ENCODE measurements at places on chromosomes 7 and 10.

- no peak for DNase-seq
These were observed 83.5 kb downstream of the TNS3 start for GRCh38 chr7:47498229-47499056.

DNA sequence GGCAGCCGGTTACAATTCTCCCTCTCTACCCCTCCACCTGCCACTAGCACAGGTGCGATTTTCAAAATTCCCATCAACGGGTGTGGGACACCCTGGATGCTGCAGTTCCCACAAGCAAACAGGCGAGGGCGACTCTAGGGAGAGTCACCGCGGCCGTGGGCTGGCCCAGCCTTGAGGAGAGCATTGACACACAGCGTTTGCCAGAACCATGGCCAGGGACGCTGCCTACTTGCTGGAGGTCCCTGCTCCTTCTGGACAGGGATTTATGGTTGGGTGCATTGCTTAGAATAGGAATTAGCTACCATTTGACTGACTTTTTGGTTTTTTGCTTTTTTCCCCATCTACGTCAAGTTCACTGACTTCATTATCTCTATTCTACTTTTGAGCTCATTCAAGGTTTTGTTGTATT, 19.0 kb upstream of the CLDN4 start:
- peak; percentile 16 for DNase-seq

GRCh38 chr7:119935418-119936025, 337.5 kb upstream of the KCND2 start:
- no peak for DNase-seq

- DNase-seq = no peak
These were observed 349.5 kb downstream of the TYW1 start for GRCh38 chr7:67346126-67346525.

DNA sequence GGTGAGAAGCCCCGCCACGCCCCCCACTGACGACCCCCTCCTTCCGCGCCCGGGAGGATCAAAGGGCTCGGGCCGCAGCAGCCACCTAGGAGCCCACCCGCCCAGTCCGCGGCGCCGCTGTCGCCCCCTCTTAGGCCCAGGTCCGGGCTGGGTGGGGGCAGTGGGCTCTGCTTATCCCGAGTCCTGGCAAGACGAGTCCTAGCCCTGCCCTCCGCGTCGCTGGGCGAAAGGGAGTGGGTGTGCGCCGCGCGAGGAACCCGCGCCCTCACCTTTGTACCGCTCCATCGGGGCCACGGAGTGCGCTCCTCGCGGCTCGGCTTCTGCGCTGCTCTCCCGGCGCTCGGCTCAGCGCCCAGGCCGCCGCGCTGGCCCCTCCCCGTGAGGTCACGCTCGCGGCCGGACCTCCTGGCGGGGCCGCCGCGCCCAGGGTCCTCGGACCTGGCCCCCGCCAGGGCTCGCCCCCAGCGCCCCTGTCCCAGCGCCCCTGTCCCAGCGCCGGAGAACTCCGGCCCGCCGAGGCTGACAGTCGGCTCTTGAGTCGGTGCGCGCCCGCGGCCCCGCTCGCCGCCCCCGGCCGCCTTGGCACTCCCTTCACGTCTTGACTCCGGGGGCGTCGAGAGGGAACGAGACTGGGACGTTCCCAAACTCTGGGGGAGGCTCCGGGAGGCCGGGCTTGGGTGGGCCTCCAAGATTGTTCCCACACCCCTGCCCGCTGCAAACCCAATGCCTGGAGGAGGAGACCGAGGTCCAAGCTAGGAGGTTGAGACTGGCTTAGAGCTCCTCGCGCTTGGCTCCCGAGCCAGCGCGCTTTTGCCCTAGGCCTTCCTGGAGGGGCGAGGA, at the start of gene AFAP1L2:
Gene AFAP1L2 (minus strand): TSS at position 332 of the 840 bp plus-strand sequence. CDS start 47 bp downstream, at position 285.
- no peak for DNase-seq

- no peak for DNase-seq
These were observed 210.0 kb downstream of the MAD1L1 start for GRCh38 chr7:2022737-2023250.

GRCh38 chr10:70587045-70587658, 15.4 kb downstream of the PRF1 start:
- no peak for DNase-seq

- DNase-seq = peak; percentile 42
These were observed 91.5 kb downstream of the ARID5B start for GRCh38 chr10:61992671-61993668.

- DNase-seq = no peak
These were observed 168.9 kb upstream of the ASAH2 start for GRCh38 chr10:50420196-50420595.

GRCh38 chr7:71843676-71844075, 568.5 kb downstream of the CALN1 start:
- no peak for DNase-seq

- no peak for DNase-seq
These were observed 50.5 kb upstream of the NRP1 start for GRCh38 chr10:33385015-33385414.

DNA sequence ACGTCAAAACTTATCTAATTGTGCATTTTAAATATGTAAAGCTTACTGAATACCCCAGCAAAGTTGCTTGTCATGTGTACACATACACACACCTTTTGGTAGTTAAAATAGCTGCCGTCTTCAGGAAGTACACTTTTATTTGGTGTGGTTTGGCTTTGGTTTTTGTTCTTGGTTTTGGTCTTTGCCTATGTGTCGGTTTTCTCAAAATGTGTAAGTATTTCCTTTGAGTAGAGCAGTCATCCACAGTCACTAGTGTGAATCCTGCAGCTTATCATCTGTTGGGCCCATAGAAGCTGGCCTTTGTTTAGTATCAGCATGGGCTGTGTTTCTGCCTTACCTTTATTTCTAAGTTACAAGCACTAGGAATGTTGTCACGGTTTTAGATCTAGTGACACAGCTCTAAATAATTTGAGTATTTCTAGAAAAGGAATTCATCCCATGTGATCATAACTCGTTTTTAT, 35.3 kb downstream of the NET1 start:
- no peak for DNase-seq

DNA sequence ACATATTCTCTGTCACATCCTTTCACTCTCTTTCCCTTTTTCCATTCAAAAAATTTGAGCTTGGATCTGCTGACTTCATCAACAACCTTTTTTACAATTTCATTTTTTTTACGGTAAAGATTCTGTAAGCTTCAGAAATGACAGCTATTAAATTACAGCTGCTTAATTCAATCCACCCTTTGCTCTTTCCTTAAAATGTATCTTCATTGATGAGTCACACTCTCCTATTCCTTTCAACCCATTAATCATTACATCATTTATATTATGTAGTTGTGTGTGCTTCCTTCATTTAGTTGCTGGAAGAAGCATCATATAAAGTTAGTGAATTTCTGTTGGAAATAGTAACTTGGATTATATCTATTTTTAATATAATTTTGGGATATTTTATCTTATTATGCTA, 67.1 kb upstream of the MAGI2 start:
- no peak for DNase-seq

- DNase-seq = peak; percentile 29
These were observed 47.3 kb downstream of the LRRN3 start for GRCh38 chr7:111138193-111138569.

- no peak for DNase-seq
These were observed 478.9 kb downstream of the PTPRN2 start for GRCh38 chr7:158108646-158109293.

DNA sequence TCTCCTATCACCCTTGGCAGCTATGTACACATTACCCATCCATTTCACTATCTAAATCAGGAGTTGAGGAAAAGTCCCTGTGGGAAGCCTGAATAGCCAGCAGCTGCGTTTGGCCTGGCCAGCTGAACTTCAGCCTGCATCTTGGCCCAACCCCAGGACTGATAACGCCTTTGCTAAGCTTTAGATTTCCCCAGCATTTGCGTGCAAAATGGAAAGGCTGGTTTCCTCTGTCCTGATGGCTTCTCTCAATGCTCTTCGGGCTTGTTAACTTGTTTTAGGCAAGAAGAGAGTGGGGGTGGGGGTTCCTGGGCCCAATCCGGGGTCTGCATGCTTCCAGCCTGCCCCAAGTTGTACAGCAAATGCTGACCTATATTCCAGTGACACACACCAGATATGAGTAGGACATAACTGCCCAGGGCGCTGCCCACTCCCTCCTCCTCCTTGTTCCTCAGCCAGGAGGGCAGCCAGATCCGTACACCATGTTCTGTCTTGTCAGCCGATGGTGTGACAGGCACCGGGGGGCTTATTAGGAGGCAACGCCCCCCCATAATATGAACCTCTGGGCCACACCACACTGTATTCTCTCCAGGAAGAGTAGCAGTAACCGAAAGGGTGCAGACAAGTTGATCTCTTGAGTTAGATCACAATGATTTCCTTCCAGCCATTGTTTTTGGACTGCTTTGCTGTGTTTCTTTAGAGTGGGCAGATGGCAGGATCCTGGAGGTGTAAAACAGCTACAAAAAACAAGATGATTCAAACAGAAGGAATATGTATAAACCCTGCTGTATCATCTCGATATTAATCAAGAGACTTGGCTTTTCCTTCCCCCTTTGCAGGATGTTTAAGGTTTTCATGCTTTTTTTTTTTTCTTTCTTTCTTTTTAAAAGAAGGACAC, 339.0 kb downstream of the RNLS start:
- no peak for DNase-seq

GRCh38 chr7:100275120-100275519, 32.4 kb upstream of the SPDYE3 start:
- DNase-seq = no peak

DNA sequence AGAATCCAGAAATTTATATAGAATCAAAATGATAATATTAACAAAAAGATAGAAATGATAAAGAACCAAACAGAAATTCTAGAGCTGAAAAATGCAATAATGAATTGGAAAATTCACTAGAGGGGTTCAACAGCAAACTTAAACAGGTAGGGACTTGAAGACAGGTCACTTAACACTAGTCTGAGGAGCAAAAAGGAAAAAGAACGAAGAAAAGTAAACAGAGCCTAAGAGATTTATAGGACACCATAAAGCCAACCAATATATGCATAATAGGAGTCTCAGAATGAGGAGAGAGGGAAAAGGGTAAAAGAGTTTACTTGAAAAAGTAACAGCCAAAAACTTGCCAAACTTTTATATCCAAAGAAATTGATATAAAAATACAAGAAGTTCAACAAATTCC, 44.3 kb upstream of the RET start:
- DNase-seq = no peak

GRCh38 chr7:44894888-44895580, 9.7 kb upstream of the PURB start:
- no peak for DNase-seq

DNA sequence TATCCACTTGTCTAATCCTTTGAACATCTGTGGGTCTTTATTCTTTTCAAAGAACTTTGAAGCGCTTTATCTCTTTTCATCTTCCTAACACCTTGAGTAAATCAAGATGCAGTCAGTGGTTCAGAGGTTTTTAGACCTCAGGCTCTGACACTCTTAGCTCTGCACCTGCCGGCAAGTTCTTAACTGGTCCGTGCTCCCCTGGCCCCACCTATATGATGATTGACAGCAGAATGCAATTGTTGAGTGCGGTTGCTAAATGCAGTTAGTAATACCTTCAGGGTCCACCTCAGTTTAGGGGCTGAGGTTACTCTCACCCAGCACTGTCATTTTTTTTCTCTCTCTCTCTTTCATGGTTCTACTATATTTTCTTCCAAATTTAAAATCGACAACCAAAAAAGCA, 854.2 kb upstream of the AUTS2 start:
- DNase-seq = no peak

DNA sequence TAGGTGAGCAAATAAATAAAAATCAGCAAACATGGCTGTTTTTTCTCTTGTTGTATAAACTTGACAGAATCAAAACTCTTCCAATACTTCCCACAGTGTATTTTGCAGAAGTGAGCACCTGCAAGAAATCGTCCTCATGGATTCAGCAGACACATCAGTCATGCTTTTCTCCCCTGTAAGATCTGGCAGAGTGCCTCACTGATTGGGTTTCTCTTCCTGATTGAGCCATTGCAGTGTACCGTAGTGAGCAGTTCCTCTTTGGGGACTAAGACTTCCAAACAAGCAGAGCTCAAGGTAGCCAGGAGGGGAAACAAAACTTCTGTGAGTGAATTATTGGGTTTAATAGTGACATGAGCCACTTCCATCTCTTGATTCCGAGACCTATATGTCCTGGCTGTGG, 2.2 kb upstream of the CCDC3 start:
- DNase-seq = no peak

- DNase-seq = no peak
These were observed 276.3 kb downstream of the GALNT17 start for GRCh38 chr7:71408271-71408670.

DNA sequence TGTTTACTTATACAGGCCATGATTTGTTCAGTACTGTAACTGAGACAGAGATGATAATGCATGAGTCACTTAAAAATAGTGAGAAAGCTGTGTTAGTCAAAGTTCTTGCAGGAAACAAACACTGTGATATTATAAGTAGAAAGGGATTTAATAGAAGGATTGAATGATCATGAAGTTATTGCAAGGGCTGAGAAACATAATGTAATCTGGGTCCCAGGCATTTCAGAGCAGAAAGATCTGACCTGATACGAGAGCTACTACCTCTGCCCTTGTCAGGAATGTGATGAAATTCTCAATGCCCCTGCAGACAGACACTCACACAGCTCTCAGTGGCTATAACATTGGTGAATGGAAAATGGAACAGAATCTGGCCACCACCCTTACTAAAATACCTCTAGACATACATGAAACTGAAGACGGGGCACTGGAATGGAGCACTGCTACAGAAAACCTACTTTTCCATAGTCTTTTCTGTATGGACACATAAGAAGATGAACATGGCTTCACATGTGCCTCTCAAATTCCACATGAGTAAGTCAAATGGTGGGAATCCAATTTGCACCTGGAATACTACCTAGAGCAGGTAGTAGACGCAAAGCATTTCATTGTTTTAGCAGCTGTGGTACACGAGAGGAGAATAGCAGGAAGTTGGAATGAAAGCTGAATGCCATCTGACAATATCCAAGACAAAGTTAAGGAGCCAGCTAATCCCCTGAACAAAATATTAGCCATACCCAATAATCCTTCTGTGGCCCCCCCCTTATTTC, 19.1 kb upstream of the VWDE start:
- no peak for DNase-seq

DNA sequence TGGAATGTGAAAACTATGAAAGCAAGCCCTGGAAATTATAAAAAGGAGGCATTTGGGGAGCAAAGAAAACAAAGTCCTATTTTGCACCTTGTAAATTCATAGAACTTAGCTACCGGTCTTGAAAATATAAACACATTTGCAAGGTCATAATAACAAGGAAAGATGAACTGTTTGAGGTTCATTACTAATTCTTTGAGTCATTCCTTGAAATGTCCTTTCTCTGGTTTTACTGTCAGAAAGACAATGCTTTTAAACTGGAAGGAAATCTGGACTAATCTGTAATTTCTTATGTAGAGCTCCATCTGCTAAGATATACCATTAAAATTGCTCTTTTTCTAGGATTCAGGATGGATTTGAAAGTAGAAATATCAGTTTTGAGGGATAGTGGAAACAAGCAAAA, 1.4 kb downstream of the ERLIN1 start:
- DNase-seq = no peak
